Immature natural killer cell (primary cell): ENCODE measurements at places on chromosomes 12 and 14. TPM values are rescaled to one million over a fixed set of nuclear protein-coding genes. Genes with fewer than 3 reads are reported as not detected.

DNA sequence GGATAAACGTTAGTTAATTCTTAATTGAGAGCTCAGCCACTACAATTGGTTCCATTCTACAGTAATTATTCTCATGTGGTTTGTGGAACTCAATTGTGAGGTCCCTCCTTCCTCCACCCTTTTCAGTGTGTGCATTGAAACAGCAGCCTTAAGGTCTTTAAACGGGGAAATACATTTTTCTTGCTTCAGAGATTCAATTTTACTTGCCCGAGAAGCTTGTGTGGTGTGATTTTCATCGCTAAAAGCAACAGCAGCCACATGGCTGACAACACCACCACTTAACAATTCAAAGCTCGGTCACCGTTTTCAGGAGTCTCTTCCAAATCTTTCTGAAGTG lies 733 bp upstream of the PPFIBP1 start:
- peak overlapping the region; percentile 84 for H3K27ac ChIP-seq
- peak overlapping the region; percentile 98 for H3K4me3 ChIP-seq
- DNase-seq: no peak
- H3K4me1 ChIP-seq: peaks cover 20% of the 10 kb centered on the region

DHRS2 gene
- 0.28 TPM for polyA plus RNA-seq

CLEC9A gene
- not detected for polyA plus RNA-seq

CCDC184 gene
- polyA plus RNA-seq: 0.44 TPM

PNMA1 gene
- 19.6 TPM for polyA plus RNA-seq

GRCh38 chr14:90693413-90693812 lies 122.8 kb downstream of the TTC7B start:
- no peak overlapping the region for H3K4me3 ChIP-seq
- H3K27me3 ChIP-seq: peaks cover 4% of the 10 kb centered on the region

- H3K4me3 ChIP-seq: no peak overlapping the region
- H3K4me1 ChIP-seq: no peaks in the 10 kb centered on the region
- no peak for DNase-seq
- no peak overlapping the region for H3K27ac ChIP-seq
These were observed 17.8 kb downstream of the TAS2R50 start for GRCh38 chr12:10968765-10969456.

CD163L1 gene
- polyA plus RNA-seq: not detected

P2RX2 gene
- not detected for polyA plus RNA-seq

DNA sequence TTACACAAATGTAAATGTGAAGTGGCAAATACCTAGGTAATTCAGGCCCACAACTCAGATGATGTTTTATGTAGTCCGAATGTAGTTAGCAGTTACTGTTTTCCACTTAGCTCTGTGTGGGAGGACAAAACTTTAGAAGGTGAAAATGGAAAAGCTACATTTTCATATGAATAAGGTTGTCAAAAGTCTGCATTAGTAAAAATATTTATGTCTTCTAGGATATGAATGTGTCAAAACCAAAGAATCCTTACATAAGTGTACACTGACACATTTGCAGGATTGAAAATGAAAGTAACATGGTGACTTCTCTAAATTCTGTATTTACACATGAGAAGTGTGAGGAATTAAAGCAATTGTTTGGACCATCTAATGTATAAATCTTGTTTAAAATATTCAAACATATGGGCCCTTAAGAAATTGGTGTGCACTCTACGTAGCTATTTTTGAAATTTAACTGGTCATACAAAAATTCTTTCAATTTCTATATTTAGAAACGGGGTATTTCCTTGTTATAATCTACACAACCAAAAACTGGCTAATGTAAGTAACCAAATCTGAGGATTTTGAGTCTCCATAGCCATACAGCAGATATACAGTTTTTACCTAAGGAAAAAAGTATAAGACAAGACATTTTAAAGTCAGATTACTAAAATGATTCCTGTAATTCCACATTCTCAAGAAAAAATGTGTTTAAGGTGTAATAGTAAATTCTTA lies 5.4 kb downstream of the CDKN1B start:
- H3K36me3 ChIP-seq: peaks cover 33% of the 10 kb centered on the region
- DNase-seq: peak; percentile 49
- peaks cover 73% of the 10 kb centered on the region for H3K4me1 ChIP-seq
- peak overlapping the region; percentile 98 for H3K4me3 ChIP-seq
- peak overlapping the region; percentile 99 for H3K27ac ChIP-seq
- H3K27me3 ChIP-seq: peaks cover 42% of the 10 kb centered on the region

CHD8 gene
- polyA plus RNA-seq: 14.5 TPM

DNA sequence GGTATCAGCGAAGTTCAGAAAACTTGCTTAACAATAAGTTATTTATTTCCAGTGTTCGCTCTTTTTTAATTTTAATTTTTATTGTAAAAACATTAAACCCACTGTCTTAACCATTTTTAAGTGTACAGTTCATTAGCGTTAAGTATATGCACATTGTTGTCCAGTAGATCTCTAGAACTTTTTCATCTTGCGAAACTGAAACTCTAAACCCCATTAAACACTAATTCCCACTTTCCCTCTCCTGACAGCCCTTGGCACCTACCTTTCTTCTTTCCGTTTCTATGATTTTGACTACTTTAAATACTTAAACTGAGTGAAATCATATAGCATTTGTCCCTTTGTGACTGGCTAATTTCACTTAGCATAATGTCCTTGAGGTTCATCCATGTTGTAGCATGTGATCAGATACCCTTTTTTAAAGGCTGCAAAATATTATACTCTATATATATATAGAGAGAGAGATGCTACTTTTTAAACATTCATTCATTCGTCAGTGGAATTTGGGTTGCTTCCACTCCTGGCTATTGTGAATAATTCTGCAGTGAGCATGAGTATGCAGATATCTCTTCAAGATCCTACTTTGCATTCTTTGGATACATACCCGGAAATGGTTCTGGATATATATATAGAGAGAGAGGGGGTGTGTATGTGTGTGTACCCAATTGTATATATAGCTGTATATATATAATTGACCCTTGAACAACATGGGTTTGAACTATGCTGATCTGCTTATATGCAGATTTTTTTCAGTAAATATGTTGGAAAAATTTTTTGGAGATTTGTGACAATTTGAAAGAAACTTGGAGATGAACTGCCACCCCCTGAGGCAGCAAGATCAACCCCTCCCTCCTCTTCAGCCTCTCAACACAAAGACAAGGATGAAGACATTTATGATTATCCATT lies 74.7 kb upstream of the EVL start:
- peaks cover 7% of the 10 kb centered on the region for H3K4me1 ChIP-seq
- H3K36me3 ChIP-seq: no peaks in the 10 kb centered on the region
- no peak overlapping the region for H3K4me3 ChIP-seq
- no peak for DNase-seq
- no peaks in the 10 kb centered on the region for H3K27me3 ChIP-seq

DNA sequence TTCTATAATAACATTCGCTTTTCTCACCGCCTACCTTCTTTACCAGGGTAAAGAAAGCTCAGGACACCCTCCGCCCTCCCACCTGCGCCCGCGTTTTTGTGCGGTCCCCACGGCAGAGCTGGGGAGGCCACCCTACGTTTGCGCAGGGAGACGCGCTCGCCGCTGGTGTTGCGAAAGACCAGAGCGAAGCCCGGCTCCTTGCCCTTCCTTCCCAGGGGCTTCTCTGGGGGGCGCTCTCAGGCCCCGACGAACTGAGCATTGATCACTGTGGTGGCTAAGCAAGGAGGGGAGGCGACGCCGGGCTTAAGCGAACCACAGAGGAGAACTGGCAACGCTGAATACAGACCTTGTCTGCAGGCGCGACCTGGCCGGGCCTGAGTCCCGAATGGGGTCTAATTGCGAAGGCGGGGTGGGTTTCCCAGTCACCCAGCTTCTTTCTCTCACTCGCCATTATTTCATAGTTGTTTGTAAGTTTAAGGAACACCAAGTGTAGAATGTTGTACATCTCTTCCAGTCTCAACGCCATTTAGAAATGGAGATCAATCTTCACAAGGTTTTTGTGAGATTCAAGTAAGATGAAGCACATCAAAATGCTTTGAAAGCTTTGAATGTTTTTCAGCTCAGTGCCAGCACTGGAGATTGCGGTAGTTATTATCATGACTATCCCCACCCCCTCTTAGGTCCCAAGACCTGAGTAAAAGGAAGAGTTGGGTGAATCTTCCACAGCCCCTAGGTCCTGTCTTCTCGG lies 1.7 kb upstream of the NKX2-1 start:
- DNase-seq: no peak
- H3K27ac ChIP-seq: no peak overlapping the region
- peaks cover 4% of the 10 kb centered on the region for H3K36me3 ChIP-seq
- H3K4me1 ChIP-seq: no peaks in the 10 kb centered on the region
- peak overlapping the region; percentile 25 for H3K4me3 ChIP-seq

- H3K4me3 ChIP-seq: no peak overlapping the region
- peaks cover 6% of the 10 kb centered on the region for H3K27me3 ChIP-seq
- H3K36me3 ChIP-seq: no peaks in the 10 kb centered on the region
- H3K27ac ChIP-seq: no peak overlapping the region
- peaks cover 10% of the 10 kb centered on the region for H3K4me1 ChIP-seq
- no peak for DNase-seq
These were observed 1.2 kb downstream of the ALDH1L2 start for GRCh38 chr12:105083031-105083430.

- H3K36me3 ChIP-seq: peaks cover 7% of the 10 kb centered on the region
- peak overlapping the region; percentile 97 for H3K27ac ChIP-seq
- H3K4me3 ChIP-seq: peak overlapping the region; percentile 84
These were observed 39.6 kb downstream of the CCDC88C start for GRCh38 chr14:91377700-91378652.

NPAS3 gene
- polyA plus RNA-seq: not detected

- H3K27ac ChIP-seq: no peak overlapping the region
- no peak overlapping the region for H3K4me3 ChIP-seq
- H3K36me3 ChIP-seq: no peaks in the 10 kb centered on the region
- no peak for DNase-seq
These were observed 300.7 kb upstream of the SEL1L start for GRCh38 chr14:81834308-81834707.

IFI27 gene
- polyA plus RNA-seq: not detected

- no peaks in the 10 kb centered on the region for H3K27me3 ChIP-seq
- no peak overlapping the region for H3K4me3 ChIP-seq
- no peak overlapping the region for H3K27ac ChIP-seq
- H3K4me1 ChIP-seq: no peaks in the 10 kb centered on the region
These were observed 112.8 kb upstream of the IFNG-AS1 start for GRCh38 chr12:67876305-67876915.

PLEKHG7 gene
- polyA plus RNA-seq: not detected

DNA sequence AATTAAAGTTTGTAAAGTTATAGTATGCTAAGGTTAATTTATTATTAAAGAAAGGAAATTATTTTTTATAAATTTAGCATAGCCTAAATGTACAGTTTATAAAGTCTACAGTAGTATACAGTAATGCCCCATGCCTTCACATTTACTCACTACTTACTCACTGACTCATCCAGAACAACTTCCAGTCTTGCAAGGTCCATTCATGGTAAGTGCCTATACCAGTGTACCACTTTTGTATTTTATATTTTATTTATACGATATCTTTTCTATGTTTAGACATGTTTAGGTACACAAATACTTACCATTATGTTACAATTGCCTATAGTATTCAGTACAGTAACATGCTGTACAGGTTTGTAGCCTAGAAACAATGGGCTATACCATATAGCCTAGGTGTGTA lies 95.1 kb upstream of the GRIN2B start:
- H3K27me3 ChIP-seq: peaks cover 5% of the 10 kb centered on the region
- no peak overlapping the region for H3K4me3 ChIP-seq
- no peak overlapping the region for H3K27ac ChIP-seq
- no peaks in the 10 kb centered on the region for H3K4me1 ChIP-seq
- H3K36me3 ChIP-seq: no peaks in the 10 kb centered on the region

DNA sequence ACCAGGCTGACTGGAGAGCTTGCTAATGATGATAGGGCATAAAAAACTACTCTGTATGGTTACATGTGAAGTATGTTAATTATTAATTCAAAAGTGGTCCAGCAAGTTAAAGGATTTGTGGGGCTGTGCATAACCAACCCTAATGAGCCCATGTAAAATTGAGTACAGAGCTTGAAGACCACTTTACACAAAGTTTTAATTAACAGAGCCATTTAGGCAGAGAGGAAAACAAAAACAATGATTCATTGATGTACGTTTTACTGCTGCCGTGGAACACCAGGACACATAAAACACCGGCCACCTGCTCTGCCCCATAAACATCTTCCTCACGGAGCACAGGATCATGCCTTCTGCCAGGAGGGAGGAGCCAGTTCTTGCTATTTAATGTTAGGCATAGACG lies 83.5 kb downstream of the RIMBP2 start:
- no peaks in the 10 kb centered on the region for H3K36me3 ChIP-seq
- H3K4me1 ChIP-seq: no peaks in the 10 kb centered on the region
- no peak overlapping the region for H3K27ac ChIP-seq
- peaks cover 5% of the 10 kb centered on the region for H3K27me3 ChIP-seq
- H3K4me3 ChIP-seq: no peak overlapping the region
- no peak for DNase-seq

- H3K4me1 ChIP-seq: peaks cover 27% of the 10 kb centered on the region
- no peak overlapping the region for H3K27ac ChIP-seq
- peaks cover 4% of the 10 kb centered on the region for H3K36me3 ChIP-seq
- DNase-seq: no peak
- no peaks in the 10 kb centered on the region for H3K27me3 ChIP-seq
These were observed 63.6 kb upstream of the ARID2 start for GRCh38 chr12:45665941-45666340.

GRCh38 chr14:50021261-50022031 lies 94.9 kb downstream of the VCPKMT start:
- peaks cover 38% of the 10 kb centered on the region for H3K36me3 ChIP-seq
- peaks cover 23% of the 10 kb centered on the region for H3K4me1 ChIP-seq
- H3K4me3 ChIP-seq: peak overlapping the region; percentile 78
- H3K27me3 ChIP-seq: no peaks in the 10 kb centered on the region
- DNase-seq: peak; percentile 41

DNA sequence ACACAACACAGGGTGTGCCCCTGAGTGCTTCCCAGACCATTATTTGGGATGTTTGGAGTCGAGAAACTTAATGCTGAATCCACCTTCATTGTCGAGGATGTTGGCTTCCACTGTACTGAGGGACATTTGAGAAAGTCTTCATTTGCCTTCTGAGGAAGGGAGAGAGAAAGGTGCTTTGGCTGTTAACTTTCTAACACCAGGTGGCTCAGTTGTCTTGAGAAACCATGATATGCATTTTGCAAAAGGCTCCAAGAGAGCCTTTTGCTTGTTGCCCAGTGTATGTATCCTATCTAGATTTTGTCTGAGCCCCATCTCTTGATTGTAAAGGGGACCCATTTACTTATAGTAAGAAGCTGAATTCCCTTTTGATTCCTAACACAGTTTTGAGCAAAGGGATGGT lies 28.6 kb upstream of the NRXN3 start:
- no peaks in the 10 kb centered on the region for H3K36me3 ChIP-seq
- H3K4me3 ChIP-seq: no peak overlapping the region
- no peak for DNase-seq
- no peaks in the 10 kb centered on the region for H3K4me1 ChIP-seq
- peaks cover 2% of the 10 kb centered on the region for H3K27me3 ChIP-seq

- no peaks in the 10 kb centered on the region for H3K4me1 ChIP-seq
- no peak overlapping the region for H3K4me3 ChIP-seq
- H3K27me3 ChIP-seq: no peaks in the 10 kb centered on the region
- no peak for DNase-seq
- H3K27ac ChIP-seq: no peak overlapping the region
These were observed 915.2 kb downstream of the SLC6A15 start for GRCh38 chr12:83997423-83997822.
